ENCODE measurements at places on chromosomes 16 and 17.

GRCh38 chr16:77744141-77744540 lies 21.8 kb downstream of the NUDT7 start:
- DNase-seq: no peak

GRCh38 chr17:66175892-66176291 lies 16.0 kb downstream of the CEP112 start:
- no peak for DNase-seq

- DNase-seq: no peak
Measured at GRCh38 chr17:28567604-28568003, 3.7 kb downstream of the PIGS start.

GRCh38 chr17:82892899-82893565 lies 53.2 kb upstream of the ZNF750 start:
- DNase-seq: peak; percentile 51

DNA sequence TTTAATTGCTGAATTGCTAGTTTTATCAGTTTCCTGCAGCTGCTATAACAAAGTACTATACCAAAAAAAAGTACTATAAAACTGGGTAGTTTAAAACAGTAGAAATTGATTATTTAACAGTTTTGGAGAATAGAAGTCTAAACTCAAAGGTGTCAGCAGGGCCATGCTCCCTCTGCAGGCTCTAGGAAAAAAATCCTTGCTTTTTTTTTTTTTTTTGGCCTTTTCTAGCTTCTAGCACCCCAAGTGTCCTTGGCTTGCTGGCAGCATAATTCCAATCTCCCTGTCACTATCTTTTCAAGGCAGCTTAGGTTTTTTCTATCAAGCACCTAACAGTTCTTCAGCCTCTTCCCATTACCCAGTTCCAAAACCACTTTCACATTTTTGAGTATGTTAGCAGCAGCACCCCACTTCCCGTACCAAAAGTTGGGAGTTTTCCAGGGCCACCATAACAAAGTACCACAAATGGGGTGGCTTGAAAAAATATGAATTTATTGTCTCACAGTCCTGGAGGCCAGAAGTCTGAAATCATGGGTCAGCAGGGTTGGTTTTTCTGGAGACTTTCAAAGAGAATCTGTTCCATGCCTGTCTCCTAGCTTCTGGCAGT lies 37.4 kb downstream of the BPTF start:
- no peak for DNase-seq

DNA sequence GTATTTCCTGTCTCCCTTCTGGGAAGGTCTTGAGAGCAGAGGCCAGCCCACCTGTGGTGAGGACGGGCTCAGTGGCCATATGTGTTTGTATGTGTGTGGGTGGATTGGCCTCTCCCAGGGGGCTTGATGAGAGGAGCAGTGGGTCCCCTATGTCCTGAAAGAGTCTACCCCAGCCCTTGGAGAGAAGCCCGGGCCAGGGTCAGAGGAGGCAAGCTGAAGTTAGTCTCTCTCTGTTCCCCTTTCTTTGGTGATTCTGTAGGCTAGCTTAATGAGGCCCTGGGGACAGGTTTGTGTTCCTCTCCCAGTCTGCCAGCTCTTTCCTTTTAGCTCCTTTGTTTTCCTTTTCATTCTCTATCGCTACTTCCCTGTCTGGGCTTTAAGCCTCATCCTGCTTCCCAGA lies 23.8 kb upstream of the NFATC3 start:
- no peak for DNase-seq

DNA sequence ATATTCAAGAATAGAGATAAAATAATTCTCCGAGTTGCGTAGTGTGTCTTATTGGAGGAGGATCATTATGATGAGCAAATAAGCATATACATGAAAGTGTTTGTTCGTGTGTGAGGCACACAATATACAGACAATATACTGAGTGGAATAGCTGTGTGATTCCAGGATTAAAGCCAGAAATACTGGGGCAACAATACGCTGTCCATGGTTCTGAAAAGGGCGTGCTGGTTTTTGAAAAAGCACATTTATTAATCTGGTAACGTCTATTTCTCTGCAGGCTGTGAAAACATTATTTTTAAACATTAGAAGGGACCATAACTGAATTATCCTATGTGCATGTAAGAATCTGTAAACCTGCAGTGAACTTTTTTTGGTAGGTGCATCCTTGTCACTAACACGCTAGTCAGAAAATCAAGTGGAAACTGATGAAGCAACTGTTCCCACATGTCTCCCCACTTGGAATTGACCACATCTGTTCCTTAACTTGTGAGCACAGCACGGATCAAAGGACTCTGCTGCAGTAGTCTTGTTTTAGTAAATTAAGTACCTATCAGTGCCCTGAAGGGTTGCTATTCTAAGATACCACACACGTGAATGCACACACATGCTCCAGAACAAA lies 346.0 kb downstream of the GRIN2A start:
- no peak for DNase-seq

DNA sequence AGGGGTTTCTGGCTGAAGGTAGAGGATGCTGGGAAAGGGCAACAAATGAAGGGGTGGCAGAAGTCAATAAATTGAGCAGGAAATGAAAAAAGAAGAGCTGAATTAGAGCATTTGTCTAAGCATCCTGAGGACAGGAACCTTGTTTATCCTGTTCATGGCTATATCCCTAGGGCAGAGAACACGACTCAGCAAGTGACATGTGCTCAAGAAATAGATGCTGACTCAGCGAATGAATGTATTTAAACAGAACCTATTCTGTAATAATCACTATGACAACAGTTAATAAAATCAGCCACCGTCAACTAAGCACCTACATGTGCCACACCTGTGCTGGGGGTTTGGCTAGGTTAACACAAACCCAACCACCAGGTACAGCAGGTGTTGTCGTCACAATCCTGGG lies 80.3 kb downstream of the CDK5R1 start:
- no peak for DNase-seq

GRCh38 chr17:49965524-49965909 lies 3.5 kb upstream of the DLX4 start:
- DNase-seq: no peak

- no peak for DNase-seq
Measured at GRCh38 chr17:13939222-13939621, 130.1 kb upstream of the COX10 start.

DNA sequence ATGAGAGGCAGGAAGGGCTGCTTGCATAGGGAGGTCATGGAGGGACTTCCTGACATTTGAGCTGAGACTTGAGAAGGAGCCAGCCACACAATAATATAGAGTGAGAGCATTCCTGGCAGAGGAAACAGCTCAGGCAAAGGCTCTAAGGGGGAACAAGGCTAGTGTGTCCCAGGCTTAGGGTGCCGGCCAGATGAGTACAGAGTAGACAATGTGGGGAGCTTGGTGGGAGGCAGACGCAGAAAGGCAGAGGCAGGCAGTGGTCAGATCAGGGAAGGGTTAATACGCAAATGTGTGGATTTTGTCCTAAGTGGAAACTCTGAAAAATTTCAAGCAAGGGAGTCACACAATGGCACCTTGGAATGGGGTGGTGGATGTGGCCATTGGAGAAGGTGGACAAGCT lies 31.3 kb downstream of the CD300LB start:
- no peak for DNase-seq

- no peak for DNase-seq
Measured at GRCh38 chr16:47069313-47069712, 74.4 kb downstream of the NETO2 start.

- DNase-seq: no peak
Measured at GRCh38 chr16:81366316-81366932, 51.7 kb downstream of the GAN start.

DNA sequence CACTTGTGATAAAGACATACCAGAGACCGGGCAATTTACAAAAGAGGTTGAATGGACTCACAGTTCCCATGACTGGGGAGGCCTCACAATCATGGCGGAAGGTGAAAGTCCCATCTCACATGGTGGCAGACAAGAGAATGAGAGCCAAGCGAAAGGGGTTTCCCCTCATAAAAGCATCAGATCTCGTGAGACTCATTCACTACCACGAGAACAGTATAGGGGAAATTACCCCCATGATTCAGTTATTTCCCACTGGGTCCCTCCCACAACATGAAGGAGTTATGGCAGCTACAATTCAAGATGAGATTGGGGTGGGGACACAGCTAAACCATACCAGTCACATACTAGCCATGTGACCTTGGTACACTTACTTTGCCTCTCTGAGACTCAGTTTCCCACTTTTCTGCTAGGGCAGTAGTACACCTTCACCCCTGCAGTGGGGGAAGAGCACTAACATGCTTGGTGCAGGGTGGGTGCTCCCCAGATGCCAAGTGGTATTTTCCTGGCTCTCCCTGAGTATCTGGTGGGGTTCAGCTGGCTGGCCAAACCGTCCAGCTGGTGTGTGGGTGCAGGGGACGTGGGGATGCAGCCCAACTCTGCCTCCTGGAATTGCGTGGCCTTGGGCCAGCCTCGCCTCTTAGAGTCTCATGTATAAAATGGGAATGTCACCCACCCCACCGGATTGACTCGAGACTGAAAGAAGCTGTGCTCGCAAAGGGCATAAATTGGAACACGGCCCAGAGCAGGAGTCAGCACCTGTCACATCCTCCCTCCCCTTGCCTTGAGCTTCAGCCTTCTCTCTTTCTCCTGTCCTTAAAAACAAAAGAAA lies 364.1 kb downstream of the CPPED1 start:
- no peak for DNase-seq

DNA sequence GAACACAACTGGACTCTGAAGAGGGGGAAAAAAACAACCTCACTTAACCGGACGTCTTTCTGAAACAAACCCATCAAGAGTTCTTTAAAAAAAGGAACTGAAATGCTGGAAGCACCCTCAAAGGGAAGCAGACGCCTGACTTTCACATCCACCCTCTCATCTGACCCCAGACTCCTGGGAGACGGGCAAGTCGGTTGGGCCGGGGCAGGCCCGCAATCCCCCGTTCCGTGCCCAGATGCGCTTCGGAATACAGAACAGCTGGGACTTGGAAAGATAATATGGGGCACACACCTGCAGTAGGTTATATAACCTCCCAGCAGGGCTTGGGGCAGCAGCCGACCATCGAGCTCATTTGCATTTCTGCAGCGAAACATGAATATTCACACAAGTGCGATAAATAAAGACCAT lies 3.7 kb downstream of the ARHGAP27 start:
- DNase-seq: no peak

All from activated CD8-positive, alpha-beta memory T cell treated with anti-CD3 and anti-CD28 coated beads for 4 hours (primary cell).